Dermis microvascular lymphatic vessel endothelial cell (primary cell): ENCODE measurements at places on chromosomes 2 and 18. TPM values are rescaled to one million over a fixed set of nuclear protein-coding genes. Genes with fewer than 3 reads are reported as not detected.

- DNase-seq = no peak
Observed at GRCh38 chr2:53516650-53517049, 251.0 kb upstream of the CHAC2 start.

- no peak for DNase-seq
Observed at GRCh38 chr2:203201426-203201825, 37.4 kb upstream of the CYP20A1 start.

- no peak for DNase-seq
Observed at GRCh38 chr2:47485751-47486300, 82.9 kb downstream of the MSH2 start.

GRCh38 chr2:181985632-181986205, at the start of gene PPP1R1C:
TSS of gene PPP1R1C (plus strand) at chr2:181985853. CDS start at chr2:181986111, 258 bp downstream.
- DNase-seq = no peak

GRCh38 chr2:7661502-7661901, 744.3 kb downstream of the RNF144A start:
- no peak for DNase-seq

DNA sequence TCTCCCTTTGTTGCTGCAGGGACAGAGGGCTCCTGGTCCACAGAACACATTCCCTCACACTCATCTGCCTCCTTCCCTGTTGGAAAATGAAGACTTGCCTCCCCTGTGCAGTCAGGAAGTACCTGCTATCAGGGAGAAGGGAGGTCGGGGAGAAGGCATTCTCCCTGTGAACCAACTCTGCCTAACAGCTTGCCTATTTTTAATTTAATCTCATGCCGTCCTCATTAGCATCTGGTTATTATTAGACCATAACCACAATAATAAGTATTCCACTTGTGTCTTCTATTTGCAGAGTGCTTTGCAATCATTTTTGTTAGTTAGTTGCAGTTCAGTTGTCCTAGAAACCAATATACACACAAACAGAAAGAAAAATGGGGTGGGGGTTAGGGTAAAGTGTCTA, 232.6 kb upstream of the SKOR2 start:
- no peak for DNase-seq

Gene TMEM169
- 0.13 TPM in 2 replicates for total RNA-seq
